NCI-H2107 (cell line): ENCODE measurements at places on chromosomes 1 and 21.

GRCh38 chr1:163922743-163923201, 601.0 kb downstream of the NUF2 start:
- DNase-seq: no peak

GRCh38 chr1:171780583-171781175, 781 bp upstream of the METTL13 start:
- DNase-seq: no peak

DNA sequence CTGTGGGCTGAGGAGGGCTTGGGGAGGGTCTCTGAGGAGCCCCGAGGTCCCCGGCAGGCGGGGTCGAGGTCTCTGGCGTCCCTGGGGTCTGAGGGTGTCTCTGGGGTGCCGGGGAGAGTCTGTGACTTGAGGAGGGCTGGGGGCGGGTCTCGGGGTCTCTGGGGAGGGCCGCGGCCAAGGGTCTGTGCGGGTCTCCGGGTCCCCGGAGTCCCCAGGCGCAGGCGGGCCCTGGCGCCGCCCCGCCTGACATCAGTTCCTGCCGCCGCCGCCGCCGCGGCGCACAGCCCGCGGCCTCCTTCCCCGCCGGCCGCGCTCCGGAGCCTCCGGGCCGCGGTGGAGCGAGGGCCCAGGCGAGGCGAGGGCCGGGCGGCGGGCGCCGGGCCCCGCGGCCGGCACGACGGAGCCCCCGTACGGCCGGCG, at the start of gene PLEKHM2:
Gene PLEKHM2, plus strand, starts transcription at position 279 of the 420 bp plus-strand sequence. CDS start 239 bp downstream, outside the sequence.
- DNase-seq: no peak

DNA sequence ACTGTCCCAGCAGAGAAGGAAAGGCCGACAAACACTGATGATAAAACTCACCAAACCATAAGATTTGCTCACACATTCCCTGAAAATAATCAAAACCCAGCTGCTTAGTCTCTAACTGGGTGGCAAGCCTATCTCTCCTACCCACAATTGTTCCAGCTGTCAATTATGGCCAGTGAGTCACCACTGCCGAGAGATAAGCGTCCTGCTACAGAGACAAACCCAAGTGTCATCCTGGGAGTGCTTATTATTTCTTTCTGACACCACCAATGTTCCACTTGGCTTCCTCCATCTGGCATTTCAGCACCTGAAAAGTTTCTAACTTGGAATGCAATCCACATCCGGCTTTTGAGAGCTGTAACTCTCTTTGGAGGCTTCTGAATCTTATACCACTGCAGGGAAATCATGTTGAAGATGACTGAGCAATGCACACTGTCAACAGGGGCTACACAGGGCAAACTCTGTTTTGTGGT, 51.5 kb upstream of the VAV3 start:
- no peak for DNase-seq

DNA sequence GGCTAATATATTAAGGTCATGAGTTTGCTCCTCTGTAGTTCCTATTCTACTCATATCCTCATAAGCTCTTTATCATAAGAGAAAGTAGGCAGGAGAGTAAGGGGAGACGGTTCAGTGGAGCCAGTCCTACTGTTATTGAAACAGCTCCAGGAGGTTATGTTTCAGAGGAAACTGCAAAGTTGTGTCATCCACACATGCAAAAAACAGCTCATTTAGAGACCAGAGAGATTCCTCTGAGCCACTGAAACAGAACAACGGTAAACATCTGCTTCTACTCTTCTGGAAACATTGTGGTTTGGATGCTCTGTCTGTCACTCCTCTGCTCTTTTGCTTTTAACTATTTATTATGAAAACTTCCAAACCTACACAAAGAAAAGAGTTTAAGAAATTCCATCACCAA, 66.3 kb upstream of the PPP2R5A start:
- DNase-seq: no peak

DNA sequence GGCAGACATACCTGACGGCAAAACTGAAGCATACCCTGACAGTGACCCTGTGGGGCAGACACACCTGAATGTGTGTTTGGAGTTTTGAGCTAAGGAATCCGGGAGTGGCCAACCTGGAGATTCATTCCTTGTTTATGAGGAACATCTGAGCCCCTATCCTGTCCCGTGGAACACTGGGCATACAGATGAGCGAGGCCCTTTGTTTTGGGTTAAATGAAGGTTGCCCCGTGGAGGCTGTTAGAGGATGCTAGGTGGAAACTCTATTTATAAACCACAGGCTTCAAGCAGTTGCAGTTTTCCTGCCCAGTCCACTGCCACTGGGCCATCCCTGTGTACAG, 18.1 kb downstream of the GALNT2 start:
- DNase-seq: no peak

DNA sequence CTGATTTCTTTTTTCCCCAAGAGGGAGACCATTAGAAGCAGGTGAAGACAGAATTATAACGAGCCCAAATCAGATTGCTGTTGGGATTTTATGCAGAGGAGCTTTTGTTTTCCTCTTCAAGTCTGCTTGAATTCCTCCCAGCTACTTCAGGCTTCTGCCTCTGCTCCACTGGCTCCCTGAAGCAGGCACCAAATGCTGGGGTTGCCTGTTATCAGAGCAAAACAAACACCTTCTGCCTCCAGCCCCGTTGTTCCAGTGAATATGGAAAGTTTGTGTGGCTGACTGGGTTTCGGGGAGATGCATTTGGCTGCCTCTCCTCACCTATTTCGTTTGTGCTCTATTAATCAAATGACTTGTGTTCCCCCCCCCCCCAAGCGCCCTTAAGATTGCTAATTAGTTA, 209.2 kb downstream of the URB2 start:
- DNase-seq: no peak

DNA sequence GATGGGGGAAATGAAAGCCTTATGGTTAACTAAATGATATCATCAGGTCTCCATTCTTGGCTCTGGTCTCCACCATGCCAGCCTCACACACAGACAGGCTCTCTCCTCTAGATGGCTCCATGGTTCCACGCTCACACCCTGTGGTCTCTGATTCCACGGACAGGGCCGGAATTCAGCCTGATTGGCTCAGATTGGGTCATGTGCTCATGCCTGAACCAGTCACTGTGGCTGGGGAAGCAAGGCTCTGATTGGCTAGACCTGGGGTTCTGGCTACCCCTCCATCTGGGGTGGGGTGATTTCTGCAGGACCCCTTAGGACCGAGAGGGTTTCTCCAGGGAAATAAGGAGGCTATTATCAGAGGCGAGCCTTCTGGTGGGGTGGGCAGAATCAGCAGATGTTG, 277.0 kb downstream of the PTPRU start:
- DNase-seq: peak; percentile 45

GRCh38 chr1:181113059-181113641, 24.6 kb downstream of the IER5 start:
- no peak for DNase-seq

DNA sequence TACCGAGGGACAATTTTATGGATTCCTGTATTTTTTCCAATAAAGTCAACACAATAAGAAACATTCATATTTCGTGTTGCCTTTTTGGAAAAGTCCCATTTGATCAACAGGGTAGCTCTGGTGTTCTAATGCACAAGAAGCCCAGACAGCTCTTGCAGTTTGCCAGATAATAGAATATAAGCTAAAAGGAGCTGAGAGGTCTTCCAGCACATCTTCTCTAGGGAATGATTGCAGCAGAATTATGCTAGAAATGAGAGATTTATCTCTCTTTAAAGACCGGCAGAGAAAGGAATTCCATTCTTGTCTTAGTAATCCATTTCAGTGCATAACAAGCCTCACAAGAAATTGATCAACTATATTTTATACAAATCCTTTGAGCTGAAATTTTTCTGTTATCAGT, 25.0 kb upstream of the DDX59 start:
- no peak for DNase-seq

- DNase-seq: no peak
Observed at GRCh38 chr1:187928288-187928687, 1099.5 kb downstream of the PLA2G4A start.

GRCh38 chr1:5933050-5933449, 59.2 kb downstream of the NPHP4 start:
- no peak for DNase-seq

- DNase-seq: no peak
Observed at GRCh38 chr1:226223157-226223785, at the start of gene MIXL1. TSS of gene MIXL1 (plus strand) at chr1:226223664. CDS start at chr1:226223682, 18 bp downstream.

- DNase-seq: no peak
Observed at GRCh38 chr21:42835211-42835610, 44.1 kb downstream of the WDR4 start.

DNA sequence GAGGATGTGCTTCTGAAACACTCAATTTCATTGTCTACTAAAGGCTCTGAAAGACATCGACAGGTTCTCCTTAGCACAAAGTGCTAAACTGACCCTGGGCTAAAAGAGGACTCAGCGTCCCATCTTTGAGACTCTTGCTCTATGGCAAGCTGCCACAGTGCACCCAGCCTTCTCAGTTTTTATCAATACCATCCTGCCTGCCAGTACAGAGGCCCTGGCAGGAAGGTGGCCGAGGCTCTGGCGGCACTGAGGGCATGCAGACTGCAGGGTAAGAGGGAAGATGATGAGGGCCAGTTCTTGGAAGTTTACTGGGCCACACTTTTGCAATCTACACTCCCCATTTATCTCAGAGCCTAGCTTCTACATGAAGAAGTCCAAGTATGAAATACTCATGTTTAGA, 5.3 kb downstream of the OLFML2B start:
- no peak for DNase-seq

- DNase-seq: no peak
Observed at GRCh38 chr1:16167331-16168143, 11.7 kb upstream of the EPHA2 start.

- no peak for DNase-seq
Observed at GRCh38 chr1:226688056-226688748, 50.9 kb downstream of the ITPKB start.

DNA sequence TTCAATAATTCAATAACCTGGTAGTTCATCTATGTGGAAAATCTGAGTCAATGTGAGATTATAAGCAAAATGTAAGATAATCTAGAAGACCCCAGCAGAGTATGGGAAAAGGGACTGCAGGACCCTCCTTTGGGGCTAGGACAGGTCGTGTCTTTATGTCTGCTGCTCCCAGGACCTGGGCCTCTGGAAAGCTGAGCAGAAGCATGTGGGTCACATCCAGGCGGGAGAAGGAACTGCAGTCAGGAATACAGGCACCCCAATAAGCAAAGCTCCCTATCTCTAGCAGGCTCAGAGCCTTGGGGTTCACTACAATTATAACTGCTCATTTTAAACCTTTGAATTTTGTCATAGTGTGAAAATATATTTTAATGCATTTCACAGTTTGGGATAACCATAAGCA, 73.9 kb upstream of the MCOLN3 start:
- DNase-seq: no peak

DNA sequence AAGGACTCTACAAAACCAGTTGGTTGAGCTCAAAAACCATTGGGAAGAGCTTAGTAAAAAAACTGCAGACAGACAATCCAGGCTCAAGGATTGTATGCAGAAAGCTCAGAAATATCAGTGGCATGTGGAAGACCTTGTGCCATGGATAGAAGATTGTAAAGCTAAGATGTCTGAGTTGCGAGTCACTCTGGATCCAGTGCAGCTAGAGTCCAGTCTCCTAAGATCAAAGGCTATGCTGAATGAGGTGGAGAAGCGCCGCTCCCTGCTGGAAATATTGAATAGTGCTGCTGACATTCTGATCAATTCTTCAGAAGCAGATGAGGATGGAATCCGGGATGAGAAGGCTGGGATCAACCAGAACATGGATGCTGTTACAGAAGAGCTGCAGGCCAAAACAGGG, 104.0 kb upstream of the BMP8A start:
- DNase-seq: no peak

DNA sequence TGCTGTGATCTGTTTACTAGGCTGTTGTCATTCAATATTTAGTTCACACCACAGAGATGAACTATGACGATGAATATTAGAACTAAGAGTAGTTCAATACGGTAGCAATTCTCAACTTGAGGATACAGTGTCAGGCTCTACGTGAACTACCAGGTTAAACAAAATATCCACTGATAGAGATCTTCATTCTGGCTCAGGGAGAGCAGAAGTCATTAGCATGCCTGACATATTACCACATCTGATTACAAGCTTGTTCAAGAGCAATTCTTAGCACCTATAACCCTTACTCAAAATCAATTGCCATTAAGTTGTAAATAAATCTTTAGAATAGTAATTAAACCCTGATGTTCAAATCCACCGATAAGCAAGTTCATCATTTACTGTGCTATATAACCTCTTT, 207.2 kb downstream of the CHRM3 start:
- no peak for DNase-seq

DNA sequence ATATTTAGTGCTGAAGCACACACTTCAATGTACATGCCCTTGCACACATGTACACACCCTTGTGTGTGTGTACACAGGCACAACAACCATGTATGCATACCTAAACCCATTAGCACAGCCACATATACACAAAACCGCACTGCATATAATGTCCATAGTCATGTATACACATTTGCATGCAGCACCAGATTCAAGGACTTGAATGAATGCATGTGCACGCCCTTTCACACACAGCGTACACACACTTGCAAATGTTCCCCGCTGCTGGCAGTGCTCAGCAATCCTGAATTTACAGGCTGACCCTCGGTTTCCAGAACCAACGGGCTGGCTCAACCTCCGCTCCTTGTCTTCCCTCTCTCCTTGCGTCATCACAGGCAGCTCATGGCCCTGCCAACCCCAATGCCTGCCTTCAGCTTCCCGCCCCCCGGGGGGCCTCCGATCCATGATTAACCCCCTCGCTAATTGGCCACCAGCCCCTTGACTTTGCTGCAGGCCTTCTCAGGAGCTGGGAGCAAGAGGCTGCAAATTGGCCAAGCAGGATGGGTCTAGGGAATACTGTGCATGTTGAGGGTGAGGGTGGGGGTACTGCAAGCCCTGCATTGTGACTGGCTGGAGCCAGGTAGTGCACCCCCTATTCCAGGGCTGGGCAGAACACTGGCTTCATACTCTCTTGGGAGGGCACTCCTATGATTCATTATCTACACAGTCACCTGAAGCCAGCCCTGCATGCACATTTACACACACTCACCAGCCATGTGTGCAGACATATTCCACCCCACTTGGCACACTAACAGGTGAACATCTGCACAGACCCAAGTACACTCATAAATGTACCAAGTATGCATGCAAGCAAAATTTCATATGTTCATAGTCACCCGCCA, 7.9 kb downstream of the GPR3 start:
- DNase-seq: no peak
